ENCODE measurements at places on chromosomes 4 and X.

GRCh38 chr4:8694651-8695151, 102.1 kb downstream of the CPZ start:
- no peak for DNase-seq

- DNase-seq = no peak
Observed at GRCh38 chrX:6052111-6052745, 176.4 kb downstream of the NLGN4X start.

- no peak for DNase-seq
Observed at GRCh38 chrX:25039036-25039435, 23.3 kb upstream of the ARX start.

DNA sequence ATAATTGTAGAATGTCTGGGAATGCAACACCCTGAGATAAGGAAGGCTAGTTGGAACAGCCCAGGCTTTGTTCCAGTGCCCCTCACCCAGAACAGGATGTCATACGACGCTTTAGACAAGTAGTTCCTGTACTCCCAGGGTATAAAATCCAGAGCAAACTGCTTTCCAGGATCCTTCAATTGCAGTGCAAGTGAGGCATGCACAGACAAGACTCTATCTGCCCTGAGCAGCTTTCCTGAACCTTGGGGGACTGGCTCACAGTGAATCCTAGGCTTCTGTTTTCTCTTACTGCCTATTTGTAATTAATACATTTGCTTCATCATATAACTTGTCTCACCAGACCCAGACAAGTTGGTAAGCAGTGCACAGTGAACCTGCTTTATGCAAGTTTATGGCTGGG, 48.4 kb upstream of the IL9R start:
- no peak for DNase-seq

GRCh38 chr4:106201373-106201772, 114.6 kb downstream of the TBCK start:
- no peak for DNase-seq

DNA sequence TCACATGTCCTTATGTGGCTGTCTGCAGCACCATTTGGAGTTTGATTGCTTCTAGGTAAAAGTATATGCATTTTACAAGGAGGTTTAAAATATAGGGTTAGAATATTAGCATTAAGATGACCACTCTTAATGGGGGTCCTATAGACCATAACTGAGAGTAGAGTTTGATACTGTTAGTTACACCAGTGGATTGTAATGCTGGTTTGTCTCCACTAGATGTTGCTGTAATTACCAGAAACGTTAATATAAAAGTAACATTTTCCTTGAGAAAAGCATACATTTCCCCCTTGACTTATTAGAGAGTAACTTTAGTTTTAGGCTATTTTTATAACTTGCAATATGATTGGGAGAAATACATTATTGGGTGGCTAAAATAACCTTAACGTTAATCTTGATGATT, 93.0 kb downstream of the ZXDA start:
- no peak for DNase-seq

GRCh38 chr4:130640592-130640991, 1544.6 kb downstream of the C4orf33 start:
- no peak for DNase-seq

GRCh38 chr4:6449746-6450369, 22.6 kb downstream of the PPP2R2C start:
- no peak for DNase-seq

DNA sequence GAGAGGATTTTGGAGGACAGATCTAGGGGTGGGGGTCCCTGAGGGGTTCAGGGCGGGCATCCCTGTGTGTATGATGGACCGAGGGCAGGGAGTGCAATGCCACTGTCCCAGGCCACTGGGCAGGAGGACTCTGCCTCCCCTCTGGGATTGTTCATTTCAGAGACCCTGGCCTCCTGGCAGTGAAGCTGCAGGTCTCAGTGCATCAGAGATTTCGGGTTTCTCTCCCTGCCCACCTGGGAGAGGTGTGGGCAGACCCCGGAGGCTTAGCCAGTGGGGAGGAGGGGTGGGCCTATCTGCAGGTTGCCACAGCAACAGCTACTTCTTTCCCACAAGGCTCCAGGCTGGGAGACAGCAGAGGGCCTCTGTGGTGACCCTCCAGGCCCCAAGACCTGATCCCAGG, 80.1 kb upstream of the LRPAP1 start:
- no peak for DNase-seq

- DNase-seq = no peak
Observed at GRCh38 chr4:40710484-40711254, 39.1 kb upstream of the NSUN7 start.

- no peak for DNase-seq
Observed at GRCh38 chr4:80221161-80221560, 23.9 kb downstream of the PRDM8 start.

DNA sequence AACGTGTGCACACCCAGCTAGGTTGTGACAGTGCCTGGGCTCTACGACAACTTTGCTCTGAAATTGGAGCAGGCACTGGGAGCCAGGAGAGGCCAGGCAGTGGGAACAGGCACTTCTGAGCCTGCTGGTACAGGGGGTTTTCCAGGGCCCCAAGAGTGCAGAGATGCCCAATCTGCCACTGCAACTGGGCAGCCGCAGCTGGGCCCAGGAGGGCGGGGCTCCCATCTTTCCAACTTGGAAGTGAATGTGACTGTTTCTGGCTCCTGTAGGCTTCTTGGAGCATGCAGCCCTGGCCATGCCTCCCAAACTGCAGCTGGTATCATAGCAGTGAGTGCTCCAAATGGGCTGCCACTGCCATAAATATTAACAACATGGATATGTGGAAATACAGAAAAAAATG, 465.1 kb upstream of the PABPC4L start:
- DNase-seq = no peak

GRCh38 chrX:149036086-149036485, 469.0 kb downstream of the IDS start:
- no peak for DNase-seq

- DNase-seq = no peak
Observed at GRCh38 chrX:103756736-103757135, 19.9 kb upstream of the PLP1 start.

DNA sequence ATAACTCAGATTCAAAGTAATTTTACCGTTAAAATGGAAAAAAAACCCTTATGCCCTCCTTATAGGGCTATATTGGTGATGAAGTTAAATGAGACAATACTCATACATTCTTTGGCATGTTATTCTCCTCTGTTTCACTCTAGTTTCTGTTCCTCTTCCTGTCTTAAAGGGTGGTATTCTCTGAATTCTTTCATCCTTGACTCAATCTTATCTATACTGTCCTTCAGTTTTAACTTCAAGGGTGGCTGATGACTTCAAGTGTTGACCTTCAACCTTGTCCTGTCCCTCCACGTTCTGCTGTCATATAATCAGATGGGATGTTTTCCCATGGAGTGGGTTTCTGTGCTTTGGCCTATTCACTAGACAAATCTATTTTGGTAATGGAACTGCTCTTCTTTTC, 44.0 kb downstream of the ZNF518B start:
- DNase-seq = no peak

DNA sequence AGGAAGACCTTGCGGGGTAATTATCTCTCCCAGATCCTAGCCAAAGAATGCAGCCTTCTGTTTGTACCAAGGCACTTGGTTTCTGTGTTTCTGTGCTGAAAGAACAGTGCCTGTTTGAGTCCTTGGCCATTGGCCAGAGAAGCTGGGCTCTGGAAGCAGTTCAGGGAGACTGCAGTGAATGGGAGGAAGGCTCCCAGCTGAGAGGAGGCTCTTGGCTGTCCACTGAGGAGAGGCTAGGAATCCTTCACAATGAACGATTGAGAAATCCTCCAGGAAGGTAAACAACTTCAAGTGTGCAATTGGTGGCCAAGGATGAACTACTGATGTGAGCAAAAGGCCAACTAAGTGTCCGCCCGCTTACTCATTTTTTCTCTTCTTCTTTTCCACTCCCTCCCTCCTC, 61.3 kb downstream of the HS3ST1 start:
- DNase-seq = no peak

GRCh38 chrX:28901637-28902036, 314.4 kb downstream of the IL1RAPL1 start:
- DNase-seq = no peak

- DNase-seq = no peak
Observed at GRCh38 chrX:10286195-10286594, 129.4 kb downstream of the CLCN4 start.

- no peak for DNase-seq
Observed at GRCh38 chr4:146437778-146438177, 84.0 kb downstream of the SLC10A7 start.

GRCh38 chr4:15109600-15109999, 107.3 kb downstream of the CPEB2 start:
- DNase-seq = no peak

DNA sequence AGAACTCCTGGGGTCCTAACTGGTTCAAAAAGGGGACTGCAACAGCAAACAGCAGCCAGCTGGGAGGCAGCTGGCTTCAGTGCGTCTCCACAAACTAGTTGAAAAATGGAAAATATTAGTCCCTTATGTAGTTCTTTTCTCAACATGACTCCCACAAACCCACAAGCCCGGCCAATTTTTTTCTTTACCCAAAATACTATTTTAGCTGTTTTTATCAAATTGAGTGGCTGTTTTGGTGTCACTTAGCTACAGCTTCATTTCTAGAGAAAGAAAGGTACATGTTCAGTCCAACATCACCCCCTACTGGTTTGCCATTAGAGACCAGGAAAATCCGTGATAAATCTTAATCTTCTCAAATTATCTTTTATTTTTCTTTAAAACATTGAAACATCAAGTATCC, 97.2 kb downstream of the GUCY2F start:
- DNase-seq = no peak

DNA sequence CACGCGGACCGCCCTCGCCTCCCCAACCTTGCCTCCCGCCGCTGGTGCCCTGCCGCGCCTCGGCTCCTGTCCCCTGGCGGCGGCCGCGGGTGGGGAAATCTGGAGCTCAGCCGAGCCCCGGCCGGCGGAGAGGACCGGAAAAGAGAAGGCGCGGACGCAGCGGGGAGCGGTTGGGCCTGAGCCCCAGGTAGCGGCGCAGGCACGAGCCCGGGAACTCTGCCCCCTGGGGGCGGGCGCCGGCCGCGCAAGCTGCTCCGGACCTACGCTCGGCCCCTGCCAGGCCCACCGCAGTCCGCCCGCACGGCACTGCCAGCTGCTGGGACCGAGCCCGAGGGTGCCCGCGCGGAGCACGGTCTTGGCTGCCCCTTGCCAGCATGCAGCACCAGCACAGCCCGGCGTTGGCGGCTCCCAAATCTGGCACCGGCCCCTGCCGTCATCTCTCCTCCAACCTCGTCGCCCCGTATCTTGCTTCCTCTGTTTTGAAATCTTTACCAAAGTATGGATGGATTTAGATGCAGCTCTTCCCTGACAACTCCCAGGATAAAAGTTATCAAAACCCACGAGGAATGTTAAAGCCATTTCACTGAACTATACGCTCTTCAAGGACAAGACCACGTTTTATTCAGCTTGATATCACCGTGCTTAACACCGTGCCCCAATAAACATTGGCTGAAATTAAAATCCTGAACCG, at the start of gene PRSS12:
Gene PRSS12 (minus strand): TSS at position 161 of the 691 bp plus-strand sequence. CDS start 283 bp downstream, outside the sequence.
- peak; percentile 84 for DNase-seq

DNA sequence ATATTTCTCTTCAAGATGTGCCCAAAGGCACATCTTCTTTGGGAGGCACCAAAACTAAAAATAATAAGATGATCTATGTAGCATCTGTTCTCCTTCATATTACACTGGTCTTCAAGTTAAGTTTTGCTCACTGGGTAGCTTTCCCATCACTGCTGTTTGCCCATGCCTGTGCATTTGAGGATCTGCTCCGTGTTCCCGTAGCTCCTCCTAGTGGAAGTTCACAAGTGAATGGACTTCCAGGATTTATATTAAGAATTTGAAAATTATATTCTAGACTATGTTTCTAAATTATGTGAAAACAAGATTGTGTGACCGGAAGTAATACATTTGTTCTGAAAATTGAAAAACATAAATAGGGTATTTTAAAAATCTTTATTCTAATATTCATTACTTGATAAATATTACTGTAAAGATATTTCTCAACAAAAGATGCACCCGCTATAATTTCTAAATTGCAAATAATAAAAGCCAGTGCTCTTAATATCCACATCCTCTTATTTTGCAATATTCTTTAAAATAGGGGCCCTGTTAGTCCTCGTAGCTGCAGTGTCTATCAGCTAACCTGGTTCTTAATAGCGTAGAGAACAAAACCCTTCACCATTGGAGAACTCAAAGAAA, 147.7 kb downstream of the RBM46 start:
- DNase-seq = peak; percentile 42

GRCh38 chrX:57380026-57380796, 93.7 kb downstream of the FAAH2 start:
- DNase-seq = no peak

- no peak for DNase-seq
Observed at GRCh38 chrX:107571296-107571998, 56.9 kb upstream of the PRPS1 start.

- no peak for DNase-seq
Observed at GRCh38 chr4:72410158-72410557, 158.9 kb downstream of the ADAMTS3 start.

GRCh38 chr4:139458999-139459398, 5.1 kb downstream of the RAB33B start:
- no peak for DNase-seq

DNA sequence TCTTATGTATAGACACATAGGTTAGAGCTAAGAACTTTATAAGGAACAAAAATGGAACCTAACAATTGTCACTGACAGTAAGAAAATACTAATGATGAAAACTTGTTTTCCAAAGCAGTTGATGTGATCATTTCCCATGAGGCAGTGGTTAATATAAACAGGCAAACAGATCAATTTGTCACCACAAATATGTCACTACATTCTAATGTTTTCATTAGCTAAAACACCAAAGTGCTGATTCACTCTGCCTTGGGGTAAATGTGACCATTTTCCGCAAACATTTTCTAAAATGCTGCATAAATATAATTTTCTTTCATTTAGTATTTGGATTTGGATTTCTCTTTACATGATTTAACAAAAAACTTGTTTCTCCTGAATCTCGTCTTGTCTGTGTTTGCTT, 408.9 kb upstream of the CTSO start:
- DNase-seq = no peak

DNA sequence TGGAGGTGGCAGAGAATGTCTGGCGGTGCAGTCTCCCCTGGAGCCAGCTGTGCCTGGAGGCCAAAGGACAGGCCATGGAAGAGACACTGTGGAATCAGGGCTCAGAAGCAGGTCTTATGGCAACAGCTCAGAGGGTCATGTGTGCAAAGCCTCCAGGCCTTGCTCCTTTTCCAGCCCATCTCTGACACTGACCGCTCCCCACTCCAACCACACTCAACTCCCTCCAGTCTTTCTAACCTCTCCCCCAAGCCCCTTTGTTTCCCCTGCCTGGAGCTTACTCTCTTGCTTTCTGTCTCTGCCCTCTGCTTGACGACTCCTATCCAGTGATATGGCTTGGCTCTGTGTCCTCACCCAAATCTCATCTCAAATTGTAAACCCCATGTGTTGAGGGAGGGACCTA, 34.2 kb upstream of the CRMP1 start:
- DNase-seq = no peak

- DNase-seq = no peak
Observed at GRCh38 chrX:44267861-44268260, 75.6 kb downstream of the EFHC2 start.

GRCh38 chrX:97402903-97403302, 519.2 kb downstream of the RPA4 start:
- no peak for DNase-seq
